ENCODE measurements at places on chromosomes 12 and 14.

- DNase-seq = no peak
Observed at GRCh38 chr14:33184587-33184986, 245.9 kb downstream of the NPAS3 start.

- peak; percentile 54 for DNase-seq
Observed at GRCh38 chr14:75069121-75069810, at the start of gene ZC2HC1C. TSS of gene ZC2HC1C (plus strand) at chr14:75069641. CDS start at chr14:75070574, 933 bp downstream.

DNA sequence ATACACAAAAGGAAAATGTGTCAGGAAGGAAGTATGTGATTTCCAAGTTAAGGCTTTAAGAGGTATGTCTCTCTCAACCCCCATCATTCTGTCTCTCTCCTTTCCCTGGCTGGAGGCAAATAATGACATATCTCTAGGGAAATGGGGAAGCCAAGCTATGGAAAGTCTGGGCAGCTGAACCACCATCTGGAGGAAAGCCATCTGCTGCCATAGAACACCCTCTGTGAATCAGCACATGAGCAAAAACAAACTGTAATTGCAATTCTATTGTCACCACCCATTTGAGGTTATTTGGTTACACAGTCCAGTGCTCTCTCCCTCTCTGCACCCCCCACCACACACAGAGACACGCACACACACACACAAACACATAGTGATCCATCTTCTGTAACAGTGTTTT, 766.2 kb downstream of the FLRT2 start:
- no peak for DNase-seq

GRCh38 chr12:65152596-65152995, 16.8 kb upstream of the LEMD3 start:
- DNase-seq = no peak

GRCh38 chr12:70443062-70443673, 77.1 kb downstream of the KCNMB4 start:
- DNase-seq = no peak

- DNase-seq = no peak
Observed at GRCh38 chr12:120328228-120328627, 649 bp upstream of the PLA2G1B start.

DNA sequence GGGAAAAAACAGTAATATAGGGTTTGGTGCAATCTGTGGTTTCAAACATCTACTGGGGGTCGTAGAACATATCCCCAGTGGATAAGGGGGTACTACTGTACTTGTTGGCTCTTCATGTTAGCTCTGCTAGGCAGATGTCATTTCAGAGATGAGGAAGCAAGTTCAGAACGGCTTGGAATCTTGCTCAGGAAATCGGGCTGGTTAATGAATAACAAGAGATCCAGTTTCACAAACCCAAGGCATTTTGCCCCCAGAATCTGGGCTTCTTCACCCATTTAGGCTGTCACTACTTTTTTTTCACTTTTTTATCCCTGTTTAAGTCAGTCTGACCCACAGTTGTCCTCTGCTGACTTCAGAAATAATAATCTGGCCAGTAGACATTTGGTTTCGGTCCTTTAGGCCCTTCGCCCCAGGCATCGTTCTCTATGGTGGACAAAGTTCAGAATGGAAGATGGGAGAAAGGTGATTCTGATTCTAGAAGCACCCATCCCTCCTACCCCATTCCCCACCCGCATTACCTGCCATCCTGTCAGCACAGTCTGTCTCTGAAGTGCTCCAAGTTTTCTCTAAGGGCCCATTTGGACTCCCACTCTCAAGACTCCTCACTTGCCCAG, 4.5 kb downstream of the SUOX start:
- DNase-seq = no peak

- no peak for DNase-seq
Observed at GRCh38 chr12:67789266-67789665, 140.7 kb downstream of the DYRK2 start.

DNA sequence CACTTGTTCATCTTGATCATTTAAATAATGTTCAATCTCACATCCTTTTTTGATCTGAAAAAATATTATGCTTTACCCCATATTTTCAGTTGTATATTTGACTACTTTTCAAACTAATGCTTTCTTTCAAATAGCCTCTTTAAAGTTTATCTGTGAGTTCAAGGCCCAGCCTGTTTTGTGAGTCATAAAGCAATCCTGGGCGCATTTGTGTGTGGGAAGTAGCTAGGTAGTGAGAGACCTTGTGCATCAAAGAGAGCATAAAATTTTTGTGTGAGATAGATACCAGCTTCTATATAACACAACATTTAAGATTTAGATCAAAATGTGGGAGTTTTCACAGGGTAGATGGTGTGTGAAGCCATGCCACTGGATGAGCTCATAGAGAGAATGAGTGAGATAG, 405.6 kb downstream of the NAV3 start:
- DNase-seq = no peak

- DNase-seq = peak; percentile 2
Observed at GRCh38 chr14:31419967-31420318, 407 bp downstream of the HEATR5A start.

DNA sequence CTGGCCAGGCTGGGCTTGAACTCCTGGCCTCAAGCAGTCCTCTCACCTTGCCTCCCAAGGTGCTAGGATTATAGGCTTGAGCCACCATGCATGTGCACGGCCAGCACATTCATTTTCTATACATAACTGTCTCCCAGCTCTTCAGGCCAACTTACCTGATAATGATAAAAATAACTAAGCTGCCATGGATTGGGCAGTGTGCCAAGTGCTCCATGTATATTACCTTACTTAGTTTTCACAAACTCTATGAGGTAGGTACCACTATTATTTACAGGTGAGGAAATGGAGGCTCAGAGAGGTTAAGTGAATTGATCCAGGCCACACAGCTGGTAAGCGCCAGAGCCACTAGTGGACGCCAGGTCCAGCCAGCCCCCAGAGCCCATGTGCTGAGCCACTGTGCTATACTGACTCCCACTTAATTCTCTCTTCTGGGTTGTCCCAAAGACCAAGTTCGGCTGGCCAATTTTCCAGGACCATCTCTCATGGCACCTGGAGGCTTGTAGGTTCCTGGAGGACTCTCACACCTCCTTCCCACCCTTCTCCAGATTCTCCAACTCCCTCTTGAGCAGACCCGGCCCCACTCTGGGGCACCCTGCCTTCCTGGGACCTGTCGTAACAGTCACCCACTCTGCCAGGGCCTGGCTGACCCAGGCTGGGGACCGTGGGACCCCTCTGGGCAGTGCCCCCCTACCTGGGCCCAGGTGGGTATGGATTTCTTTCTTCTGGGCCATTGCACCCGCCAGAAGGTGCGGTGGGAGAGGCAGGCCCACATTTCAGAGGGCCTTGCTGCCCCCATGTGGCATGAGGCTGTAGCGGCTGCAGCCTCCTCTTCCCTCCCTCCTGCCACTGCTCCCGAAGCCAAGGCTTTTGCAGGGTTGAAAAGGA, 30.2 kb upstream of the CIPC start:
- DNase-seq = peak; percentile 40

- no peak for DNase-seq
Observed at GRCh38 chr14:94686511-94687160, 74.4 kb downstream of the SERPINA3 start.

- DNase-seq = no peak
Observed at GRCh38 chr12:78928200-78929074, 63.9 kb downstream of the SYT1 start.

- DNase-seq = no peak
Observed at GRCh38 chr14:100855256-100855930, 29.5 kb downstream of the MEG3 start.

- no peak for DNase-seq
Observed at GRCh38 chr14:36524874-36525745, 5.1 kb upstream of the NKX2-1 start.

- DNase-seq = peak; percentile 49
Observed at GRCh38 chr14:95311752-95312151, 8.0 kb downstream of the CLMN start.

DNA sequence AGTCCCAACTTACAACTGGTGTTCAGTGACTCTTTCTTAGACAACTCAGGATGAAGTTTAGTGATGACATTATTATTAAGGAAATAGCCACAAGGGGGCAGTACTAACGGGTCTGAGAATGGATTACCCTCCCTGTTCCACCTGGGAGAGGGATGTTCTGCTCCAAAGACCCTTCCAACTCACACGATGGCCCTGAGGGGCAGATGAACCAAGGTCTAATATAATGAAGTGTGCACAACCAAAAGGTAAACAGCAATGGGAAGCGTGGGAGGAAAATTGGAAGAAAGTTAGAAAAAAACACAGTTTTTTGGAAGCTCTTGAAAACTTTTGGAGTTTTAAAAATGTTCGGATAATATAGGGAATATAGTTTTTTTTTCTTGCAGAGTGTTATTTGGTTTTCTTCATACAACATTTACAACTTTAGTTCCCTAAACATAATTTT, 24.0 kb downstream of the FGF6 start:
- DNase-seq = no peak

- DNase-seq = no peak
Observed at GRCh38 chr14:49637534-49638078, 2.6 kb upstream of the DNAAF2 start.

DNA sequence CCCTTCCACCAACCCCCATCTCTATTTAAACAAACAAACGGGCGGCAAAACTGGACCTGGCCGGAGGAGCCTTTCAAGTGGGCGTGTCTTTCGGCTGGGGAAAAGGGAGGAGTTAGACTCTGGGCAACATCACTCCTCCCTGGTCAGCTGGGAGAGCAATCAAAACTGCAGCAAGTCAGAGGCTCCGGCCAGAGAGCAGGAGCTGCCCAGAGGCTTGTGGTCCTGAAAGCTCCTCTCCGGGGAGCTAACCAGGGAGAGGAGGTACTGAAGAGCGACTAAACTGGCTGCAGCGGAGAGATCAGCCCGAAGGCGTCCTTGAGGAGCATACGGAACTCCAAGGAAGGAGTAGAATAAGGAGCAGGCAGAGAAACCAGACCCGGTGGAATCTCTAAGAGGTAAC, at the start of gene NEUROD4:
NEUROD4 (plus strand) TSS at position 191 of the 400 bp plus-strand sequence. CDS start 6,466 bp downstream, outside the sequence.
- DNase-seq = peak; percentile 30

DNA sequence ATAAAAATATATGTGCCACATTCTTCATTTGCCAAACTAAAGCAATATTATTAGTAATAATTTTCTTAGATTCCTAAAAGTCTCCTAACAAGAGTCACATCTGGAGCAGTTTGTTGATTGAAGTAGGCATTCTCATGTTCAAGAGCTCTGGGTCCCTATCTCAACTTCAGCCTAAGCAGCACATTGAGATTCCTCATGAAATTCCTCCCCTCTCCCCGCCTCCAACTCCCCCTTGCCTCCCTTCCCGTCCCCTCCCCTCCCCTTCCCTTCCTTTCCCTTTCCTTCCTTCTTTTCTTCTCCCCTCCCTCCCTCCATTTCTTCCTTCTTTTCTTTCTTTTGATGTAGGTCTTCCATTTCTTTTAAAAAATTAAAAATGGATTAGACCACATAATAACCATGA, 48.7 kb upstream of the NAV3 start:
- no peak for DNase-seq

DNA sequence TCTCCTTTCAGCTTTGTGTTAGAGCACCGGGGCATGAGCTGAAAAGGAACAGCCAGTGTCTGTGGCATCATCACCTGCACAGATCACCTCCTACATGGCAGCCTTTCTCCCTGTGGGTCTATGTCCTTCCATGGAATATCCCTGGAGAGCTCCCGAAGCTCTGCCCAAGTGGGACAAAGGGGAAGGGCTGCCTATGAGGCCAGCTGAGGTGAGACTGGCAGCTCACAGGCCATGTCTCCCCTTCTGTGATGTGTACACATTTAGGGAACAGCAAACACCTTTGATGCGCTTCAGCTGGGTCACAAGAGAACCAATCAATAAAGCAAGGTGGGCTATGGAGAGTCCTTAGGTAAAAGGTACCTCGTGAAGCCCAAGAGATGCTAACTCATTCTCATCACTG, 4.1 kb downstream of the PROX2 start:
- DNase-seq = no peak

DNA sequence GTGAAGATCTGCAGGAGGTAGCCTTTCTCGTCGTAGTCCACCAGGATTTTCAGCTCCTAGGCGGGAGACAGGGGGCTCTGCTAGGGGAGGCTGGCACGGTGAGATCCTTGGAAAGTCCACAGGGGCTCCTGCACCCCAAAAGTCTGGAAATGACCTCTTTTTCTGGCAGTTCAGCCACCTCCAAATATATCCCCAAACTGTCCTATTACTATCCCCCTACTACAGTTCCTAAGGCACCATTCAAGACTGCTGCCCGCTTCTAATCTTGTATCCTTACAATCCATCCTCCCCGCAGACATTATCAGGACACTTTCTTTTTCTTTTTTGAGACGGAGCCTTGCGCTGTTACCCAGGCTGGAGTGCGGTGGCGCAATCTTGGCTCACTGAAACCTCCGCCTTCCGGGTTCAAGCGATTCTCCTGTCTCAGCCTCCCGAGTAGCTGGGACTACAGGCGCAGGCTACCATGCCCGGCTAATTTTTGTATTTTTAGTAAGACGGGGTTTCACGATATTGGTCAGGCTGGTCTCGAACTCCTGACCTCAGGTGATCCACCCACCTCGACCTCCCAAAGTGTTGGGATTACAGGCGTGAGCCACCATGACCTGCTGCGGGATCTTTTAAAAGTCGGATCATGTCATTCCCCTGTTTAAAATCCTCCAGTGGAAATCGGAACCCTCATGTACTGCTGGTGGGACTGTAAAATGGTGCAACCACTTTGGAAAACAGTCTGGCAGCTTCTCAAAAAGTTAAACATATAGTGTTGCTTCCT, 18.5 kb downstream of the HPD start:
- DNase-seq = no peak

DNA sequence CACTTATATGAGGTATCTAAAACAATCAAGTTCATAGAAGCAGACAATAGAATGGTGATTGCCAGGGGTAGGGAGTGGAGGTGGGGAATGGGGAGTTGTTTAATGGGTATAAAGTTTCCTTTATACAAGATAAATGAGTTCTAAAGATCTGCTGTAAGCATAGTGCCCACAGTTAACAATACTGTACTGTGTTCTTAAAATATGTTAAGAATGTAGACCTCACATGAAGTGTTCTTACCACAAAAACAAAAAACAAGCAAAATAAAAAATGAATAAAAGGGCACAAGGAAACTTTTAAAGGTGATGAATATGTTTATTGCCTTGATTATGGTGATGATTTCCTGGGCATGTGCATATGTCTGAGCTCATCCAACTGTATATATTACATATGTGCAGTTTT, 211.8 kb downstream of the MSRB3 start:
- no peak for DNase-seq

- no peak for DNase-seq
Observed at GRCh38 chr14:75999511-76000190, 14.1 kb downstream of the IFT43 start.

DNA sequence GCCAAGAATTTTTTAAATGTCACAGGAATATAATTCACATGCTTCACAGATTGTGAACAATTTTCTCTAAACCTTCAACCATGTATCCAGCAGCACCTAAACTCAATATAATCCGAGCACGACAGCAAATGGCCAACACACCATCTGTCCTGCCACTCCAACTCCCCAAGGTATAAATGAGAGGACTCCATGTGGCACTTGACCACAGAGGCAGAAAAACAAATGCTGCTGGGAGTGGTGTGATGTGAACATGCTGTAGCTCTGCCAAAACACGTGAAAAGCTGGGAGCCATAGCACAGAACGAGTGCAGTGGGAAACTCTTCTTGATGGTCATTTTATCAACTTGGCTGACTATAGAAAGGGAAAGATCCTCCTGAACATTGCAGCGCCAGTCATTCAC, 70.9 kb downstream of the LLPH start:
- no peak for DNase-seq

GRCh38 chr12:40668099-40668529, 24.1 kb upstream of the CNTN1 start:
- no peak for DNase-seq

GRCh38 chr14:68873376-68873775, 80.5 kb upstream of the ZFP36L1 start:
- DNase-seq = no peak

Measured in CD4-positive, alpha-beta T cell treated with Interferon gamma for 1 hour (primary cell).